ENCODE measurements at places on chromosomes 2 and 18.

DNA sequence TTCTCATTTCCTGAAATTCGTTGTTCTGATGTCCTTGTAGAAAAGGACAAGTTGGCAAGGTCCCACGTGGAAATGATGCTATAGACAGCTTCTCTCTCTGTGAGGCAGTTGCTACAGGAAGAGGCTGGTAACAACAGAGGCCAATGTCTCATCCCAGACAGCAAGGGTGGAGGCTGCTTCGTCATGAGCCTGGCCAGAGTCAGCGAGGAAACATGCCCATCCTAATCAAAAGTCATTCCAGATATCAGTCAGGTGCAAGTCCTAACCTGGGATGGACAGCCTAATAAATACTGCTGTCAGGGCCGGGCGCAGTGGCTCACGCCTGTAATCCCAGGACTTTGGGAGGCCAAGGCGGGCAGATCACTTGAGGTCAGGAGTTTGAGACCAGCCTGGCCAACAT is 6.4 kb upstream of the SMAD7 start:
- DNase-seq: no peak

- DNase-seq: no peak
Measured at GRCh38 chr18:77006305-77007175, 126.0 kb downstream of the MBP start.

DNA sequence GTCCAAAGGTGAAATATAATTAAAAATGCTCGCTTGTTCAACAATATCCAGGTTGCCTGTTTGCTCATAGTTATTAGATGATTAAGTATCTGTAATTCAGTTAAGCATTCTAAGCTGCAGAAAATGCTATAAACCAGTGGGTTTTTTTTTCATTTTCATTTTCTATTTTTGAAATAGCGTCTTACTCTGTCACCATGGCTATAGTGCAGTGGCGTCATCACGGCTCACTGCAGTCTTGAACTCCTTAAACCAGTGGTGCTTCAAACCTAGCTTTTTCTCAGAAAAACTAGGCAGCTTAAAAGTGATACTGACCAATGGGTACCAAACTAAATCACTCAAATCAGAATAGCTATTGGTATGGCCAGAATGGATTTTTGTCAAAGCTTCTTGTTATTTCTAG is 925.2 kb downstream of the TSN start:
- no peak for DNase-seq

DNA sequence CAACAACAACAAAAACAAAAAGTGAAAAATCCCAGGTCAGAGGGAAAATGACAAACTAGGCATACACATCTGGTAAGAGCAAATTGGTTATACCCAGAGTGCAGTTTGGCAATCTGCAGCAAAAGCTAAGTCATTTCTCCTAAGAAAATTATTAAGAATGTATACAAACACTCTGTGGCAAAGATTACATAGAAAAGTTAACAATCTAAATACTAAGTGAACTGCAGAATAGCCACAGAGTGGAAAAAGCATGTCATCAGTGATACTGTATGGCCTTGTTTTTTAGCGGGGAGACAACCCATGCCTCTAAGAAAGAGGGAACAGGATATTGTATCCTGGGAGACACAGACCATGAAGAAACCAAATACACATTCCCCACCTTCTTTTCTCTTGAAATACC is 136.0 kb upstream of the ITGB6 start:
- DNase-seq: no peak

DNA sequence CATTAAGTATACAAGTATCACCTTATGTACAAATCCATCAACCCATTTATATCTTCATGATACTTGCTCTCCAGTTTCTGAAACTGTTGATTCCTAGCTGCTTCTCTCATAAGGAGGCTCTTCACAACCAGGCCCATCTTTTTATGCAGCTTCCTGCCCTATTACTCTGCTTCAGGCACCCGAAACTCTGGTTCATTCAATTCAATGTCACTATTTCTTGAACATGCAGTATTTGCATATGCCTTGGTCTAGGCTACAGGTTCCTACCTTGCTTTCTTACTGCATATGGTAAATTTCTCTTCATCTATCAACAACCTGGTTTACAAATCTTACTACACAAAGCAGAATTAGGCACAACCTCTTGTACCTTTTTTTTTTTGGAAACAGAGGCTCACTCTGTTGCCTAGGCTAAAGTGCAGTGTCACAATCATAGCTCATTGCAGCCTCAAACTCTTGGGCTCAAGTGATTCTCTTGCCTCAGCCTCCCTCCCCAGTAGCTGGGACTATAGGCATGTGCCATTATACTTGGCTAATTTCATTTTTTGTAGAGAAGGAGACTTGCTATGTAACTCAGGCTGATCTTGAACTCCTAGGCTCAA is 2.7 kb upstream of the CDKL4 start:
- DNase-seq: no peak

DNA sequence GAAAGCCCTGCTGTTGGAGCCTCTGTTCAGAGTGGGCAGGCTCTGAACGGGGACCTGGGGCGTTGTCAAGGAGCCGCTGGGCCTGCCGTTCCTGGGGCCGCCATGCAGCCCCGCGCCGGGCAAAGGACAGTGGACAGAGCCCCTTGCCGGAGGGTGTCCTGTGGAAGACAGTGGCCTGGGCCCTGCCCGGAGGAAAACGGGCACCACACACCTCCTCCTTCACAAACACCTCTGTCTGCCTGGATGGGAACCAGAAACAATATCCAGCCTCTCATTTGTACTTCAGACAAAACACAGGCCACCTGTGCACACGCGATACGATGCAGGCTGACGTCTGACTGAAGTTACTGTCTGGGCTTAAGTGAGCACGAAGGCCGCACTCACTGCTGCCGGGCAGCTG is 233.7 kb downstream of the TWIST2 start:
- DNase-seq: no peak

All from bone marrow (tissue), 2 donors.